ENCODE measurements at places on chromosomes 13 and 19. TPM values are rescaled to one million over a fixed set of nuclear protein-coding genes. Genes with fewer than 3 reads are reported as not detected.

The LGALS14 gene
- not detected for total RNA-seq

The PDX1 gene
- 0.67 TPM for total RNA-seq

DNA sequence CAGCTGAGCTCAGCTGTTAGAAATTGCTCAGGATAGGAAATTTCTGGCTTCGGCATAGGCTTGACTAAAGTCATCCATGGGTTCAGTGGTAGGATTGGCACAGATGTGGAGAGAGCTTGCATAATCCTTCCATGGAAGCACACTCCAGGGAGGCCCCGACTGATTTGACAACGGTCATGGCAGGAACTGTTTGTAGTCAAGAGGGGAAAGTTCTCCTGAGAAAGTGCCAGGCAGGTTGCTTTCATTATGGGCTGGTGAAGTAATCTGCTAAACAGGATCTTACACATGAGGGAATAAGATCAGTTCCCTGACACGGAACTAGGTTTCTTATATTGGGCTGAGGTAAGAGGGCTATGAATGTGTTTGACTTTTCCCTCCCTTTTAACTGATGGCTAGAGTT, 120.1 kb downstream of the RGCC start:
- DNase-seq, result no peak

The PEAK3 gene
- 0.15 TPM for total RNA-seq

- DNase-seq, result no peak
Measured at GRCh38 chr19:3162418-3163229, 15.9 kb upstream of the S1PR4 start.

DNA sequence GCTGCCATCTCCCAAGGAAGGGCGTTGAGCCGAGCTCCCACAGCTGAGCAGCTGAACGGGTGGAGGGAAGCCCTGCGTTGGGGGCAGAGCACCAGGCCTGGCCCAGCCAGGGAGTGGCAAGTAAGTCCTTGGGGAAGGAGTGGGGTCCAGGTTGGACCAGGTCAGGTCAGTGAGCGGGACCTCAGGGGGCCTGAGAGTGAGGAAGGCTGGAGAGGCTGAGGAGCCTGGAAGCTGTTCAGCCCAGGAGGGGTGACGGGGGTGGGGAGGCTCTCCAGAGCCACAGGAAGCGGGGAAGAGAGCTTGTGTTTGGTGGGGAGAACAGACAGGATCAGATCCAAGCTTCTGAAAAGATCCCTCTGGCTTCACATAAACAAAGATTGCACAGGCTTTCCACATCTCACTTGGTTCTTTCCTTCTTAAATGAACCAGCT, 55.4 kb upstream of the ATP12A start:
- DNase-seq, result no peak

Measured in left colon (tissue), 2 donors.